ENCODE measurements at places on chromosomes 12 and 14.

DNA sequence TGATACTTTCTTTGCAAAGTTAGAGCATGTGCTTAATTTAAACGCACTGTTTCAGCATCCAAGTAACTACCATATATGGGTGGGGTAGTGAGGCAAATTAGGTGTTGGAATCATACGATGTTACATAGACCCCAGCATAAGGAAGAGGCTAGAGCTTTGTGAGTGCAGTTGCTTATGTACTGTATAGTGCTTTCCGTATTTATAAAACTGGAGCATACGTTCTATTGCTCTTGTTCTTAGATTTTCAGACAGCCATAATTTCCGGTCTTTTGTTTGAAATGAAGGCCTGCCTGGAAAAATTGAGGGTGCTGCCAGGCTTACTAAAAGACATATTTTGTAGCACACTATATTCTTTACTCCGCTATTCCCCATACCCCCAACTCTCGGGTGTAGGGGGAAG is 335.7 kb downstream of the FOXG1 start:
- DNase-seq, result no peak

DNA sequence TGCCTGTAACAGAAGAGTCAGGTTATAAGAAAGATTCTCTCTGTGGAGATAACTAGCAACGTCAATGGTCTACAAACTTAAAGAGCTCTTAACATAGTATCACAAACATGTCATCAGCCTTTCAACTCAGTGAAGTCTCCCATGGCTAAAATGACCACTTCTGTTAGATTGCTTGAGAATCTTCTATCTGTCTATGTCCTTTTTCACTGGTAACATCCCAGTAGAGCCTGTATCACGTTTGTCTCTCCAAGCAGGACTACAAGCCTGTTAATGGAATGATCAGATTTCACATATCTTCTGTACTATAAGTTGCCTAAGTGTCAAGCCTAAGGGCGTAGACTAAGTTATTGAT is 50.7 kb downstream of the SLC2A13 start:
- DNase-seq, result peak; percentile 73

DNA sequence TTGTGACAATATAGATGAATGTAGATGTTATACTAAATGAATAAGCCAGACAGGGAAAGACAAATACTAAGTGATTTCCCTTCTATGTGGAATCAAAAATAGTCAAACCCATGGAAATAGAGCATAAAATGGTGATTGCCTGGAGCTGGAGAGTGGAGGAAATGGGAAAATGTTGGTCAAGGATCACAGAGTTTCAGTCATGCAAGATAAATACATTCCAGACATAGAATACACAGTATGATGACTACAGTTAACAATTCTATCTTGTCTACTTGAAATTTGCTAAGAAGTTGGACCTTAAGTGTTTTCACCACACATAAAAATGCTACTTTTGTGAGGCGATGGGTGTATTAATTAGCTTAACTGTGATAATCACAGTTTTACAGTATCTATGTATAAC is 1182.7 kb downstream of the AACS start:
- no peak for DNase-seq

DNA sequence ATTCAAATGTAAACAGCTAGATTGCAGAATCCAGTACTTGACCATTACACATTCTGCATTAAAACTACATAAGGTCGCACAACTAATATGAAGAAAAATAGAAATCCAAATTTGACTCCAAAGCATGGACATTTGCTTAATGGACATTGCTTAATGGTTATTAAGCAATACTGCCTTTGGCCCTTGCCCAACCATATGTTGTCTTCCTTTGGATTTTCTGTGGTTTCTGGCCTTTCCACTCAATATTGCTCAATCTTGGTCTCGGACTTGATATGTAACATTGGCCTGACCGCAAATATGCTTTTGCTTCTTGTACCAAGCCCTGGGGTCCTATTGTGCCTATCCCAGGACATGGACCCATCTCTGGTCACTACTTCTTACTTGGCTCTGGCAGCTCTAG is 67.2 kb downstream of the PTPRR start:
- no peak for DNase-seq

- DNase-seq, result peak; percentile 37
Measured at GRCh38 chr12:57242691-57243454, 8.1 kb downstream of the STAC3 start.

DNA sequence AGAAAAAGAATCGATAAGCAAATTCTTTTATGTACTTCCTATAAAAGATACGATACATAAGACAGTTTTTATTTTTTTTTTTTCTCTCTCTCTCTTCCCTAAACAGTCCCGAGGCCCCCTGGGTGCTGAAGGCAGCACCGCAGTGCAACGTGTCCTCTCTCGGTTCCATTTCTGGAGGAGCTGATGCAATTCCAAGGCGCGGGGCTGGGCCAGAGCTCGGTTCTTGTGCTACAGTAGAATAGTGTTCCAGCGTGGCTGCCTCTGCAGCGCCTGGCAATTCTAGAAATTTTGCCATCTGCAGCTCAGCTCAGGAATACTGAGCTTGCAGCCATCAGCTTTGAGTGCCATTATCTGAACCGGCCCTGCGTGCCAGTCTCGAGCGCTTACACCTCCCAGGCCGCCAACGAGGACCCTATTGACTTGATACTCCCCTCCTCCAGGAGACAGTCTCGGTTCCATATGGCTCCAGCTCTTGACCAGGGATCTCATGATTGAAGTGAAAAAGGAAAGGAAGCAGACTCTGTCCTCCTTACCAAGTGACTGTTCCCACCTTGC is 630 bp downstream of the ALDH1L2 start:
- DNase-seq, result peak; percentile 47

DNA sequence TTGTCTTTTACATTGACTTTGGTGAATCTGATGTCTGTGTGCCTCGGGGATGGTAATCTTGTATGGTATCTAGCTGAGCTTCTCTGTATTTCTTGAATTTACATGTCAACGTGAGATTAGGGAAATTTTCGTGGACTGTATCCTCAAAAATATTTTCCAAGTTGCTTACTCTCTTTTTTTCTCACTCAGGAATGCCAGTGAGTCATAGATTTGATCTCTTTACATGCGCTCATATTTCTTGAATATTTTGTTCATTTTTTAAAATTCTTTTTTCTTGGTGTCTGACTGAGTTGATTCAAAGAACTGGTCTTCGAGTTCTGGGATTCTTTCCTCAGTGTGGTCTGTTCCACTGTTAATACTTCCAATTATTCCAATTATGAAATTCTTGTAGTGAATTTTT is 207.7 kb downstream of the RAD51B start:
- no peak for DNase-seq

DNA sequence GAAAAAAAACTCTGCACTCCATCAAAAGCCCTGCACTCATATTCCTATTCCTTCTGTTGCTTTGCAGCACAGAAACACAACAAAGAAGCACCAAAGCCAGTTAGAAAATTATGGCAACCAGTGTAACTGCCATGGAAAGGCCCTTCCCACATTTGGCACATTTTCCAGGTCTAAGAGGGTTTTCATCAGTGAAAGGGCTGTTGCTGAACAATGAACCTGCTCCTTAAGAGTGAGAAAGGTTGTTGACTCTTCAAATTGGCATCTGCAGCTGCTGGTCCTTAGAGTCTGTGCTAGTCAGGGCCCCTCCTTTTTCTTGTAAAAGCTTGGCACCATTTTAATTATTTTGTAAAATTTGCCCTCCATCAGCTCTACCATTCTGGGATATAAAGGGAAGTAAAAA is 378.7 kb upstream of the KITLG start:
- no peak for DNase-seq

DNA sequence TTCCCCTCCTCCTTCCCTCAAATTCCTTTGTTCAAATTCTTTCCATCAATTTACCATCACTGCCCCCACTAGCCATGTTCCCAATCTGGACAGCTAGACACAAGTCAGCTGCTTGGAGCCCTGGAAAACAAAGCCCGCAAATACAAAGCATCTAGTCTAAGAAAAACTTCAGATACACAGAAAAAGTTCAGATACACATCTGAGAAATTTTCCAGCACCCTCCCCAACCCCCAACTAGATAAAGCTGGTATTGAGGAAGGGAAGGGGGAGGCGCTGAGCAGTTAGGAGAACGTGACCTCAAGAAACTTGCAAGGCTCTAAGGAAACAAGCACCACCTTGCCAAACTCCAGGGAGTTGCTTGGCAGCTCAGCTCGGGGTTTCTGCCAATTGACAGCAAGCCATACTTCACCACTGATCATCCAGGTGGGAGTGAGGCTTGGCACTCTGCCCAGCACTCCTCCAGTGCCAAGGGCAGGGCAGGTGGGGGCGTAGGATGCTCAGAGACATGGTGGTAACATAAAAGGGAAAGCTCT is 5.1 kb upstream of the CNIH1 start:
- DNase-seq, result no peak

DNA sequence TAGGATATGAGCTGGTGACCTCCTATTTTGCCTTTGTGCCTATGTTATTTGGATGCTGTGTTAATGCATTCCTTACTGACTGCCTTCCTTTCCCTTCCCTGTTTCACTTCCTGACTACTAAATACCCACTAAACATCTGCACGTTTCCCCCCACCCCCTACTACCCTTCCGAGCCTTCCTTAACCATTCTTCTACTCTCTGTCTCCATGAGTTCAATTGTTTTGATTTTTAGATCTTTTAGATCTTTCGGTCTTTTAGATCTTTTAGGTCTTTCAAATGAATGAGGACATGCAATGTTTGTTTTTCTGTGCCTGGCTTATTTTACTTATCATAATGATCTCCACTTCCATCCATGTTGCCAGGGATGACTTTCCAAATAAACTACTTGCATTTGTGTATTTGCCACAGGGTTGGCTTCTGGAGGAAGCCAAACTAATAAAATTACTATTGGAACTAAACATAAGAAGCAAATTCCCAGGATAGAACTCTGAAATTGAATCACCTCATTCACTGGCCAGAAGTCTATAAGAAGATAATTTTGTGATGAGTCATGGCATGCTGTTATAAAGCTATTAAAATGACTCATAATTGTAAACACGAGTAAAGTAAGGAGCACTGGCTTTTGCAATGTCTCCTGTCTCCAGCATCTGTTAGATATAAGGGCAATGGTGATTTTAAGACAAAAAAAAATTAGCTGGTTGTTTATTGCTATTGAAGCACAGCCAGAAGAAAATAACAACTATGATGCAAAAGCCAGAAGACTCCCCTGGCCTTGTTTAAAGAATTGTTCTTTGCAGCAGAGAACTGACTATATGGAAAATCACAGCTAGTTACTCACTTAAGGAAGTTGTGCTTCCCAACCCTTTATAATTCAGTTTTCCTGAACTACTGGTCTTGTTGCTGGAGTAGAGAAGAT is 586.3 kb downstream of the LRFN5 start:
- DNase-seq, result no peak

DNA sequence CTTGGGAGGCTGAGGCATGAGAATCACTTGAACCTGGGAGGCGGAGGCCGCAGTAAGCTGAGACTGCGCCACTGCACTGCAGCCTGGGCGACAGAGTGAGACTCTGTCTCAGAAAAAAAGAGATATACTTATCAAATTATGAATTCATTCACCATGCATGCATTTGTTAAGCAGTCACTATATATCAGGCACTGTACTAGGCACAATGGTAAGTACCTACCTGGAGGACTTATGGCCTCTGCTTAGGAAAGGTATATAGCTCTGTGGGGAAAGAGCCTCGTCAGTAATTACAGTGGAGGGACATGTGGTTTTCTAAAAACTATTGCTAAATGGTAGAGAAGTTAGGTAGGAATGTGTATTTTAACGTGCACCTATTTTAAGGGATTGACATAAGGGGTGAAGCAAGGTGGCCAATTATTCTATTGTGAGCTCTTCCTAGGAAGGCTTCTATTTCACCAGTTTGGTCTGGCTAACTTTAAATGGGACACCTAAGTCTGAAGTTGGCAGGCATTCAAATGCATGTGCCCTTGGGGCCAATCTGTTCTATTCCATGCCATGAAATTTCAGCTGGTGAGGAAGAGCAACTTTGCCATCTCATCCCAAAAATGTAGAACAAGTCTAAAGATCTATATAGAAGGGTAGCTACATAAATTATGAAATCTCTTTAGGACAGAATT is 15.0 kb downstream of the TCP11L2 start:
- DNase-seq, result no peak

DNA sequence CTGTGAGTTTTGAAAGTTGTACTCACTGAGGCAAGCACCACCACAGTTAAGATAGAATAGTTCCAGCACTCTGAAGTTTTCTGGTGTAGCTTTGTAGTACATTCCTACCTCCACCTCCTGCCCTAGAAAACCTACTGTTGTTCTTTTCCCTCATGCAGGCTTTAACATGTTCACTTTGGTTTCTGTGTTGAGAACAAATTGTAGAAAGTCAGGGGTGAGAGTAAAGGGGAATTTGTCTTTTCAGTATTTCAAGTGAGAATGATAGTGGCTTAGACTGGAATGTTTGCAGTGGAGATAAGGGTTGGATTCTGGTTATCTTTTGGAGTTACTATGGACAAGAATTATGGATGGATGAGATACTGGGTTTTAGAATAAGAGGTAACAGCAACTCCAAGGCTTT is 67.2 kb downstream of the AEBP2 start:
- no peak for DNase-seq

- DNase-seq, result peak; percentile 50
Measured at GRCh38 chr12:2627835-2628191, 167.0 kb upstream of the FKBP4 start.

DNA sequence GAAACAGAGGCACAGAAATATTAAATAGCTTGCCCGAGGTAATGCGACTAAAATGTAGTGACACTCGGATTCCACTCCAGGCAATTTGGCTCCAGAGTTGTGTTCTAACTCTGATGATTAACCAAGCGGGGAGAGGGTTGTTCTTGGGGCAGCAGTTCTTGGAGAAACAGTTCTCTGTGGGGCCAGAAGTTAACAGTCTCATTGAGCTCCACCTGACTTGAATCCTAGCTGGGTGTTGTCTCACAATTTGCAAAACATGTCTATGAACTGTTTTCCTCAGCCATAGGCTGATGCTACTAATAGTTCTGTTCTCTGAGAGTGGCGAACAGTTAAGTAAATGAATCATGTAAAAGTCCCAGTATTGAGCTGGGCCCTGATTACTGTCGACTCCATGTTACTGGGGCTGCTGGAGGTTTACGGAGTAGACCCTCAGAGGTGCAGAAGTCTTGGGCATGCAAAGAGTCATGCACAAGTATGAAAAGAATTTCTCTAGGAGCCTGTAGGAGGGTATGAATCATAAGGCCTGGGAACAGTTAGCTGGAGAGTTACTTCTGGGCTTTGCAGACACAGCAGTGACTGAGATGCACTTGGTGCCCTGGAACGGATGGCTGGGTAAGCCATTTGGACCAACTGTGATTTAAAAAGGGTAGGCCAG is 15.4 kb upstream of the NIN start:
- DNase-seq, result peak; percentile 59

GRCh38 chr12:22333713-22334409 is 646 bp downstream of the ST8SIA1 start:
- DNase-seq, result no peak

DNA sequence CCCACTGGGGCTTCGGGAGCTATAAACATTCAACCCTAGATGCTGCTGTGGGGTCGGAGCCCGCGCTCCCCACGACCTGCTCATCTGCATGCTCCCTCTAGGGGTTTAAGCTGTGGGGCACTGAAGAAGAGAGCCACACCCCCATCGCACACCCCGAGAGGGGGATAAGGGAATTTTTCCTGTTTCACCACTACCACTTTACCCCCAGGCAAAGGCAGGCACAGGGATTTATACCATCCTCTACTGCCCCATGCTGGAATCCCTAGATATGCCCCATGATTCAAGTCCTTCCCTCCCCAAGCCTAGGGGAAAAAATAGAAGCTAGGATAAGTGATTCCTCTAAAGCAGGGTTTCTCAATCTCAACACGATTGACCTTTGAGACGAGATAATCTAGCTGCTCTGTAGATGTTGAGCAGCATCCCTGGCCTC is 59.9 kb upstream of the CCDC60 start:
- no peak for DNase-seq

- DNase-seq, result peak; percentile 54
Measured at GRCh38 chr12:105522166-105522825, 191.8 kb downstream of the C12orf75 start.

- DNase-seq, result no peak
Measured at GRCh38 chr14:104217486-104218360, 79.3 kb downstream of the KIF26A start.

Data from trophoblast cell (in vitro differentiated cells and primary cell).